Hematopoietic multipotent progenitor cell treated with erythropoietin and hydrocortisone succinate and interleukin-3 and kit ligand, for 6 days (in vitro differentiated cells): ENCODE measurements at places on chromosomes 1 and 21.

- no peak for DNase-seq
Measured at GRCh38 chr21:31087639-31088473, 49.6 kb upstream of the KRTAP19-8 start.

DNA sequence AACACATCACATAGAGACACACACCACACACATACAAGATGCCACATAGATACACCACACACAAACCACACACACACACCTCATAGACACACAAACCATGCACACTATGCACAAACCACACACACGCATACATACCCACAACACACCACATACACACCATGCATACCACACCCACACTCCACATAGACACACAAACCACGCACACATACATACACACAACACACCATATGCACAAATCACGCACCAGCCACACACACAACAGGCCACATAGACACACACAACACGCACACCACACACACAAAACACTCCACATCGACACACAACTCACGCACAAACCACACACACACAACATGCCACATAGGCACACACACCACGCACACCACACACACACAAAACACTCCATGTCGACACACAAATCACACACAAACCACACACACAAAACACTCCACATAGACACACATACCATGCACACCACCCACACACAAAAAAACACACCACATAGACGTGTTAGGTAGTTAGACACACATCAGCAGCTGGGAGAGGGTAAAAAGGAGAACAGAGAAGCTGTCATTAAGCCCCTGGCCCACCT lies 49.5 kb upstream of the SLC19A1 start:
- DNase-seq: no peak

DNA sequence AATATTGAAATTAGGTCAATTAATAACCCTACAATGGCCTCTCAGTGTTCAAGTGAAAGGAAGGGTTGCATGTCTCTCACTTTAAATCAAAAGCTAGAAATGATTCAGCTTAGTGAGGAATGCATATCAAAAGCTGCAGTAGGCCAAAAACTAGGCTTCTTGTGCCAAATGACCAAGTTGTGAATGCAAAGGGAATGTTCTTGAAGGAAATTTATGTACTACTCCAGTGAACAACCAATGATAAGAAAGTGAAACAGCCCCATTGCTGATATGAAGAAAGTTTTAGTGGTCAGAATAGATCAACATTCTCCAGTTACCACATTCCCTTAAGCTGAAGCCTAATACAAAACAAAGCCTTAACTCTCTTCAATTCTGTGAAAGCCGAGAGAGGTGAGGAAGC lies 10.0 kb downstream of the MAEL start:
- no peak for DNase-seq

GRCh38 chr1:62425041-62425440 lies 11.8 kb upstream of the USP1 start:
- DNase-seq: peak; percentile 34

DNA sequence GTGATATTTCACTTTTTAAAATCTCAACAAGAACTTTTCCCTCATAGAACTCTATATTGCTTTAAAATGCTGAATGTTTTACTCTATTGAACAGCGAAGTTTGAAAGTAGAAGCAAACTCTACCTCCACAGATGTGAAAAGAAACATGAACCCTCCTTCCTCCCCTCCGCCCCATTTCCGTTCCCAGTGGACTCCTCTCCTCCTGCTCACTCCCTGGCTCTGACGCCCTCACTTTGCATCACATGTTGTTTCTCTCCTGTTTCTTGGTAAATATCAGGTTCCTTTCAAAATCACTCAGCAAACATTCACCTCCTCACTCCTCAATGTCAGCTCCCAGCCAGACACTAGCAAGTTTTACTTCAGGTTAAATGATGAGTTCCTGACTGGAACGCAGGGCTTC lies 34.6 kb downstream of the KCNH1 start:
- DNase-seq: no peak

GRCh38 chr1:188514917-188515316 lies 1686.2 kb downstream of the PLA2G4A start:
- DNase-seq: no peak

DNA sequence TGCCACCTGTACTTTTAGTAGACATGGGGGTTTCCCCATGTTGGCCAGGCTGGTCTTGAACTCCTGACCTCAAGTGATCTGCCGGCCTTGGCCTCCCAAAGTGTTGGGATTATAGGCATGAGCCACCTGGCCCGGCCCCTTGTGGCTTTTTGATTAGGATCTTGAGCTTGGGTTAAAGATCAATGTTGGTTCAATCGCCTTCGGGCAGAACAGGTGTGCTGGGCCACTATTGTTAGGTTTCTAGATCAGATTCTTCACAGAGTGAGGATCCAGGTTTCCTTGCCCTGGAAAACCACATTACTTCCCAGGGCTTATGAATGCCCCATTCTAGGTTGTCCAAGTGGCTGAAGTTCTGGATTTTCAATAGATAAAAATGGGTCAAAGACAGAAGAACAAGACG lies 6.1 kb downstream of the ETV3 start:
- DNase-seq: no peak

- DNase-seq: peak; percentile 59
Measured at GRCh38 chr1:206952171-206952570, 5.9 kb upstream of the PIGR start.

GRCh38 chr1:15620155-15620545 lies 2.9 kb downstream of the DDI2 start:
- no peak for DNase-seq

DNA sequence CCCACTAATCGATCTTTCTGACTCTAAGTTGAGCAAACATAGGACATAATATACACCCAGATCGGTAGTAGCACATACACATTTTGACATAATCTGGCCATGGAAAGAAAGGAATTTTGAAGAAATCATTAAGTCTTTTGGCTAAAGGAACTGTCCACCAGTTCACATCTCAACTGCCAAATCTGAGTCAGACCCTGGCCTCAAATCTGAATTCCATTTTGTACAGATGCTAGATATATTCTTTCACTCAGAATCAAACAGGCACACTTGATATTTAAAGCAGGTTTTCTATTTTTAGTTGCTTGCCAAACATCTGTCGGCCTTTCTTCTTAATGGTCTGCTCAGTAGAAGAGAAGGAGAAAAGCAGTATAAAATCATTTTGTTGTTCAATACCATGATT lies 281.8 kb downstream of the BARHL2 start:
- no peak for DNase-seq

DNA sequence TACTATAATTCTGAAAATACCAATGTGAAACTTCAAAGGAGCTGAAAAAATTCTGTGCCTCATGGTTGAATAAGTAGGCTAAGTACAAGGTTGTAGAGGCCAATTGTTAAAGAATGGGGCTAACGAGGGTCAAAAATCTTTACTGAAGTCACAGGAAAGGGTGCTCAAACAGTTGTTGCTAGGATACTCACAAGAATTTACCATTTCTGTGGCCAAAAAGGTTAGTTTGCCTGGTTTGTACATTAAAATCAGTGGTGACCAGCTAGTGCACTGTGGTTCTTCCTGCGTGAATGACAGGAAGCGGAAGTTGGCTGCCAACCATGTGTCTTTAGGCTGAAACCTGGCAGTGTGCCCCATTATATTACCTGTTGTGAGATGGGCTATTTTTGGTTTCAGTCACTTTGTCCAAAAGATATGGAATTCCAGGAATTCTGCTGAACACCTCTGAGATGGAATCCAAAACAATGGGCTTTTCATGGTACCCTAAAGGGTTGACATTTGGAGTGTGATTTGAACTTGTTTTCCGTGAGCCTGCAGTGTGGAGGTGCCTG lies 13.5 kb downstream of the MAP3K21 start:
- DNase-seq: no peak

GRCh38 chr1:1960480-1961196 lies 41.6 kb upstream of the TMEM52 start:
- no peak for DNase-seq

DNA sequence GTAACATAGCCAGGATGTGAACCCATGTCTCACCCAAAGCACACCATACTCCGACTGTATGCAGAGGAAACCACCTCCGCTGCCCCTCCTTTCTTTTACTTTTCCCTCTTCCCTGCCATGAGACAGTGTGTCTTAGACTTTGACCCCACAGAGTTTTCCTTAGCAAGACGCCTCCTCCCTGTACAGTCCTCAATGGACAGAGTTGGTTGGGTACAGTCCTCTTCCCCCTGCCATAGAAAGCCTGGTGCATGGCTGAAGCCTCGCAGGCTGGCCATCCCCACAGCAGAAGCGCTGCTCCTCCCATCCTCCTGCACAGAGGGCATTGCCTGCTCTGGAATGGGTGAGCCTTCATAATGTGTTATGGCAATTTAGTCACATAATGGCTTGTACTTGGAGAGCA lies 127.9 kb downstream of the PLPP3 start:
- DNase-seq: no peak

DNA sequence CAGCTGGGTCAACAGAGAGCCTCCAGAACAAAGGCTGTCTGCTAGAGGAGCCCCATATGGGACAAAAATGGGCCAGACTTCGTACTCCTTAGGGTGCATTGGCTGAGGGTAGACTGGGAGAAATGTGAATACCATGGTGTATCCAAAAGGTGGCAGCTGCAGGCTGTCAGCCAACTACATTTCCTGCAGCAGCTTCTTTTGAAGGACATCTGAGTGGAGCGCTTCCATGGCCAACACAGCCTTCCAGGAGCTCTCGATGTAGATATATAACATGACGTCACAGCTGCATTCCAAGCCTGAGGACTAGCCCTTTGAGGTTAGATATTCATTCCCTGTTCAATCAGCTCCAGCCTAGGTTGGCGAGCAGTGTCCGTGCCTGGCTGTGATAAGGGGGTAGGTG lies 107.7 kb downstream of the MAB21L3 start:
- DNase-seq: no peak

- no peak for DNase-seq
Measured at GRCh38 chr1:101995984-101996745, 561 bp downstream of the OLFM3 start.

DNA sequence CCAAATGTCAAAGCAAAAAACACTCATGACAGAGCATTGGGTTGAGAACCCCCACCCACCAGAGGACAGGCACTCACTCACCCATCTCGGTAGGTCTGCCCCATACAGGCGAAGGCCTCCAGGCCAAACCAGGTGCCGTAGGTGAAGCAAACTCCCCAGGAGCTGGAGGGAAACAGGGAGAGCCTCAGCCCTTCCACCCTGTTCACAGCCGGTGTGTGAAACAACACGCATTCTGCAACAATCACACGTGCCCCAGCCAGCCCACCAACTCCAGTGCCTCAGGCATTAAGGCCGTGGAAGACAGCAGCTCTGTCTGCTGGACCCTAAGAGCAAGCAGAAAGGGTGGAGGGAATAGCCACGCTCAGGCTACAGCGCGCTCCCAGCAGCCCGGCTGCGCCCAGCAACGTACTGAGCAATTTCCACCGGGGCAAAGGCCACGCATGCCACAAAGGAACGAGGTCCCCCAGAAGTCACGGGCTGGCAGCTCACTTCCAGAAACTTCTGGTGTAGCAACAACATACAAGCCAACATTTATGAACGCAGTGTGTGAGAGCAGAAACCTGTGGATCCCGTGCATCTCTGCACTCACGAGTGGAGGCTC lies 11.4 kb upstream of the SPATC1L start:
- DNase-seq: no peak

GRCh38 chr1:25890239-25891034 lies 14.9 kb upstream of the PAQR7 start:
- no peak for DNase-seq

- no peak for DNase-seq
Measured at GRCh38 chr1:25046194-25046532, 116.1 kb upstream of the RUNX3 start.

GRCh38 chr1:91594383-91595055 lies 93.9 kb downstream of the CDC7 start:
- no peak for DNase-seq

GRCh38 chr1:51952638-51953037 lies 37.9 kb downstream of the RAB3B start:
- no peak for DNase-seq

DNA sequence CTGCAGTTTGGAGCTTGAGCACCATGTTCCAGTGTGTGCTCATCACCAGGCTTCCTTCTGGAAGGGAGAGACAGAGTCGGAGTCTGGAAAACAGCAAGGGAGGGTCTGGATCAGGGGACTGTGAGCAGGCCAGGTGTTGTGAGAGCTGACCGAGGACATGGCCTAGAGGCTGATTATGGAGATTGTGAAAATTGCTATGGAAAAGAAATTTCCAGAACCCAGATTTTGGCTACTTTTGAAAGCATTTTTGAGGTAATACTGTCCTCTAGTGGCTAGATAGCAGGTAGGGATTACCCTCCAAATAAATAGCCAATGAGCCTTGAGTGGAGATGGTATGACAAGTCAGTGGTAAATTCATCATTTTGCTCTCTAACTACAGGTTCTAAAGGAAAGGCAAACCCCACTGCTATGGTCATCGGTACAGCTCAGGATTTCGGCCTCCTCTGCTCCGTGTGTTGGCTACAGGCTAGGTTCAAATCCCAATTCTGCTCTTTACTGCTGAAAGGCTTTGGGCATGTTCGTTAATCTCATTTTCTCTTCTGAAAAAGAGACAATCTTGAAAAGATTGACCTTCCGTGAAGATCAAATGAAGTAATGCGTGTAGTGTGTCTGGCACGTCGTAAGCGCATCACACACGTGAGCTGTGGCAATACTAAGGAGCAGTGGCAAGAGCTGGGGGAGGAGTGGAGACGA lies 1.0 kb upstream of the HAO2 start:
- peak; percentile 47 for DNase-seq

DNA sequence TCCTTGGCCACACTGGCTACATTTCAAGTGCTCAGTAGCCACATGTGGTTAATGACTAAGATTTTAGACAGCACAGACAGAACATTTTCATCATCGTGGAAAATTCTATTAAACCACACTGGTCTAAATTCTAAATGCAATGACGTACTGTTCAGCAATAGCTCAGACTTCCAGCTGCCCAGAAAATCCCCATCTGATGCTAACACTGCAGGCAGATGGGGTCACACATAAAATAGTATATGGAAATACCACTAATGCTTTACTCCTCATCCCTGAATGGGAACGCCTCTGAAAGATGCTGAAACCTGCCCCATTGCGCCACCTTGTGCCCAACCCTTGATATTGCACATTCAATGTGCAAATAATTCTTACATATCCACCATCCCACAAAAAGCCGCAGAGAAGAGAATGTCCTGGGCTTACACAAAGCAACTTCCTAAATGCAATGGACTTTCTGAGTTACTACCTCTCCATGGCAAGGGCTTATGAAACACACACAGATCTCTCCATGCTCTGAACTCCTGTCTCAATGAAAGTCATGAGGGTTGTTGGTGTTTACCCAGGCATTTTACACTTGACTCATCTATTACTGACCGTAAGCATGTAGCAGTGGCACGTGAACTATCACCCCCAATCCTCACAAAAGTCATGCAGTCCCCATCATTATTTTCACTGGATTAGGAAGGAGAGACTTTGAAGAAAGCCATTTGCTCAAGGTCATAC lies 20.3 kb upstream of the SLC5A9 start:
- peak; percentile 78 for DNase-seq
